Sciatic nerve (tissue), 2 donors: ENCODE measurements at places on chromosomes 11 and 22.

DNA sequence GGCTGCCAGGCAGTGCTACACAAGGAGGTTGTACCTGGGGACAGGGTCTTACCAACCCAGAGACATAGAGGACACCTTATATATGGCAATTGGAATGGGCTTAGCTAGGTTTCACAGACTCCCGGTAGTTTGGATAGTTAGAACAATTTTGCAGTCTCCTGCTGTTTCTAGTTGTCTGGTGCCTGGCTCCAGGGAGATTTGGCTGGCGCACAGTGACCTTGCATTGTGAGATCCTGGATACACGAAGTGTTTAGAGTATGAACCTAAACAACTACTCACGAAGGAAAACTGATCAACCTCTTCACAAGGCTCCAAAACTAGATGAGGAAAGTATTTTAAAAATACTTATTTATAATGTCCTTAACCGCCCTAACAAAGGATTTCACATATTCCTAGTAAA lies 614.7 kb downstream of the FAM181B start:
- DNase-seq: no peak

DNA sequence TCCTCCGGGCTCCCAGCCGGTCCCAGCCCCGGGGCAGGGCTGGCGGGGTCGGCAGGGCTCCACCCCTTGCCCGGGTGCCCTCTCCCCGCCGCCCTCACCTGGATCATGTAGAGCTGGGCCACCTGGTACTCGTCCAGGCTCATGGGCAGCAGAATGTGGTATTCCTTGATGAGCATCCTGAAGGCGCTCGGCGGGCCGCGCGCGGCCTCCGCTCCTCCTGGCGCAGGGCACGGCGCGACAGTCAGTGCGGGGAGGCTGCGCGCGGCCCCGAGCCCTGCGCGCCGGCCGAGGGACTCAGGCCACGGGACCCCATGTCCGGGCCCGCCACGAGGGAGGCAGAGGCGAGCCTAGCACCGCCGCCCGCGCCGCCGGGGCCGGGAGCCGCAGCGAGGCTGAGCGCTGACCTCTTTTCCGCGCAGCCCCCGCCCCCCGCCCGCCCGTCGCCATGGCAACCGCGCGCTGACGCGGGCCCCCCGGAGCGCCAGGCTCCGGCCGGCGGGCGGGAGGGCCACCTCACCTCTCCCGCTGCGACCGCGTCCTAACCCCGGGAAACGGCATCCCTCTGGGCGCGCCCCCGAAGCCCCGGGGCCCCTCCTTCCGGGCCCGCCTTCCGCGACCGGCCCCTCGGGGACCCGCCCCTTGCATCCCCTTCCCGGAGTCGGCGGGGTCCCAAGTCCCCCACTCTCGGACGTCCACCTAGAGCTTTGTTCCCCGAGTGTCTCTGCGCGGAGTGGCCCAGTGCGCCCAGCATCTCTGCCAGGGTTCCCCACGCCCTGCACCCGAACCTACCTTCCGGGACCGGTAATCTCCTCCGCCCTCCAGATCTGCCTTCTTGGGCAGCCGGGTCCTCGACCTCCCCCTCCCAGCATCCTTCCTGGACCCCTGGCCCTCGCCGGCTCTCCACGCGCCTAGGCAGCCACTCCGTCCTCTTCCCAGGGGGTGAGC lies 886 bp downstream of the PITPNM1 start:
- DNase-seq: no peak

DNA sequence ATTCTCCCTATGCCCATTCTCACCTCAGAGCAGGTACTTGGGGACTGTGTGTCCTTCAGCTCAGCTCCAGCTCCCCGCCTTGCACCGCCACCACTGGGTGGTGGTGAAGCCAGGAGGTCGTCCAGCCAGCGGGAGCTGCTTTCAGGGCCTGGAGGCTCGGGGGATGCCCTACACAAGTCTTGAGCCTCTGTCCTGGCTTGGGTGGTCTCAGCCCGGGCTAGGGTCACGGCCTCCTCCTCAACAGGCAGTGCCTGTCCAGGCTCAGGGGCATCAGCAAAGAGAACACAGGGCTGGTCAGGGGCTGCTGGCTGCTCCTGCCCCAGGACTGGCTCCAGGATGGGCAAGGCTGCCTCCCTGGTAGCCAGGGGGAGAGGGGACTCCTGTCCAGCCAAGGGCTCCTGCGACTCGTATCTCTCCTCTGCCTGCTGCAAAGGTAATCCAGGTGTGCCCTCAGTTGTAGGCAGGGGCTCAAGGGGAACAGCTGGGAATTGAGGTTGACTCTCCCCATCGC lies 12.2 kb downstream of the TNKS1BP1 start:
- no peak for DNase-seq

DNA sequence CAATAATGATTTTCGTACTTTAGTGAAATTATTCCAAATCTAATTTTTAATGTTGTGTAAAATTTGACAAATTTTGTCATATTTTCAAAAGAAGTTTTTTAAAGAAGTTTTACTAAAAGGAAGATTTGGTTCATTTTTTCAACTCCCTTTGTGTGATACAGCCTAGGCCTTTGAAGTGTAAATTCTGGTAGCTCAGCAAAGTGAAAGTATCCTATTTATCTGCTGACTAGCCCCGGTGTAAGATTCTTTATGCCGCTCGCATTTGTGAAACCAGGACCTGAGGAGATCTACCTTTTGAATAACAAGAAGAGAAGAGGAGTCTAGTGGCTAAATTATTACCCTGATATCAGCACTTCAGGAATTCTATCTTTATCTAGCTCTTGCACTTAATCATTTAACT lies 177.4 kb downstream of the JRKL start:
- DNase-seq: no peak

- no peak for DNase-seq
Measured at GRCh38 chr11:110918351-110918750, 206.1 kb upstream of the ARHGAP20 start.

DNA sequence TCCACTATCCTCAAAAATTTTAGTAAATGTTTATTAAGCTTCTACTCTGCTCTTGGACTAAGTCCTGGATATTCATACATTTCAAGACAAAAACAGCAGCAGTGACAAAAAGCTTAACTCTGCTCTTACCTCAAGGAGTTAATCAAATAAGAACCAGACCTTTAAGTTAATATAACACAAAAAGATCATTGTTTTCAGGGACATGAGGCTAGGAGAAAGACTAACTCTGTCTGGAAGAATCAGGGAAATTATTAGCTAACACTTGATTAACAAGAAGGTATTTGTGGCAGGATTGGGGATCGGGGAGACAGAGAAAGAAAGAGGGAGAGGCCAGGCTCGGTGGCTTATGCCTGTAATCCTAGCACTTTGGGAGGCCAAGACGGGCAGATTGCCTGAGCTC lies 74.4 kb downstream of the PPP2R1B start:
- no peak for DNase-seq
